ENCODE measurements at places on chromosomes 5 and 9. TPM values are rescaled to one million over a fixed set of nuclear protein-coding genes. Genes with fewer than 3 reads are reported as not detected.

Gene ECM2
- total RNA-seq, result 28.7 TPM

Gene SAPCD2
- 1.0 TPM for total RNA-seq

Gene SH2D3C
- total RNA-seq, result 15.1 TPM

Gene PCDHB7
- 2.1 TPM for total RNA-seq

Gene TNPO1
- total RNA-seq, result 111 TPM

Data from skeletal muscle tissue (tissue), 5 donors.